T-helper 2 cell (primary cell): ENCODE measurements at places on chromosomes 4 and X.

GRCh38 chrX:26586570-26586969 lies 370.6 kb downstream of the MAGEB5 start:
- DNase-seq = no peak

DNA sequence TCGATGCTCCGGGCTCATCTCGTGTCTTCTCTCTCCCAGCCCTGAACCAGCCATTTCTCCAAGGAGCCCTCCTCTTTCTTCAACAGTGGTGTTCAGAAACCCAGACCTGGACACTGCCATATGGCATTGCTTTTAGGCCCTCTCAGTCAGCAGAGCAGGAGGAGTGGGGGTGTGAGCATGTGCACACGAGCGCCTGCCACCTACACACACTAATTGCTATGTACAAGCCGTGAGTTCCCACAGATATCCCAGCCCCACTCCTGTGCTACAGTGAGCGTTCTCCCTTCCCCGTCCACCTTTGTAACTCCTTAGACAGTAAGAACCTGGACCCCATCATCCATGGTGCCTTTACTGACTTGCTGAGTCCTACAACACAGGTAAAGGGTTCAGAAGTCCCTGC lies 53.8 kb downstream of the TNIP2 start:
- no peak for DNase-seq

DNA sequence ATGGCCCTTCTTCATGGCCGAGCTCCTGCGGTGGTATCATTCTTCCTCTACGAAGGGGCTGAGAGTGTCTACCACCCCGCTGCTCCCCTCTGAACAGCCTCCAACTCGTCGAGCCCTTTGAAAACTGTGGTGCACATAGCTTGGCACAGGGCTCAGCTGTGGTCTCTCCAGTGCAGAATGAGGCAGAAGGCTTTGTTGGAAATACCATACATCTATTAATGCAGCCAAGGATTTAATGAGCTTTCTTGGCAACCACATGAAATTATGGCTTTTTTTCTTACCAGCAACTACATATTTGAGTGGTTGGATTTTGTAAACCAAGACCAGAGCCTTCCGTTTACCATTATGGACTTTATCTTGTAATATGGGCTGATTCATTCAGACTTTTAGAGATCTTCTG lies 61.7 kb upstream of the CBR4 start:
- DNase-seq = no peak

DNA sequence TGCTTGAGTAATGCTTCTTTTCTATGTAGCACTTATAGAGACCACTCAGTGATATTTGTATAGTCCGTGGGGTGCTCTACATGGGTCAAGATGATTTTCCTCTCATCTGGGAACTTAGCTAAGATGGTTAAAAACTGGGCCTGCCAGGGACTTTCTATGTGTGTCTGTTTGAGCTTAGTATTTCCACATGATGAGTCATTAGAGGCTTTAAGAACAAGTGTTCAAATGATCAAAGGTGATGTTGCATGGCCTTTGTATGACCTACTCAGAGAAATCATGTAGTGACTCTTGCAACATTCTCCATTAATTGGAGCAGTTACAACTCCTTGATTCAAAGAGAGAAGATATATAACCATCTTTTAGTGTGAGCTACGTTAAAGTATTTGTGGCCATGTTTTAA lies 1480.5 kb upstream of the IGFBP7 start:
- DNase-seq = no peak

DNA sequence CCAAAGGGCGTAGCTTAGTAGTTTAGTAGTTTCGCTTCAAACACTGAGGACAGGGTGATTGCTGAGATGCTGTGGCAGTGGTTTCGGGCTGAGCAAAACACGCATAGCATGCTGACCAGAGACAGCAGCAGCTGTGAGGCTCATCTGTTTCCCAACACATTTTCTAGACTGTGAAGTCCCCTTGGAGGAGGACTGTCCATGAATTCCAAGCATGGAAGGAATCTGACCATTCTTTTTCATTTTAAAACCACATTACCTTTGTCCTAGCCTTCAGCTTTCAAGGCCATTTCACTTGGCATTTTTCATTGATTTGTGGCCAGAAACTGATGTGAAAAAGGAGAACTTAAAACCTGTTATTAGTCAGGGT lies 240.9 kb downstream of the PALLD start:
- no peak for DNase-seq

DNA sequence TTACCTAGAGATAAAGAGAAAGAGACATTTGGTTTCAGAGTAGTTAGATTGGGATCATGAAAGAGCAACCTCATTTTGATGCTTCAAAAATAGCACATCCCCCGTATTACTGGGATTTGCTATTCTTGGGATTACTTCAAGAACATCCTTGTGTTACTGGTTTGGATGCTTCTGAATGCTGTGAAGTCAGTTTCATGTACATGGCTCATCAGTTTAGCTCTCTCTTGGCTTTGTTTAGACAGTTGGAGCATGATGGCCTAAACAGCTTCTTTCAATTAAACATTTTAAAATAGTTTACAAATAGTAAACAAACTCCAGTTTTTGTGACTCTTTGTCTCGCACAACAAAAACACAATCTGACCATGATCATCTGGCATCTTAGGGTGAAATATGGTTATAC lies 23.9 kb downstream of the HTT start:
- no peak for DNase-seq

DNA sequence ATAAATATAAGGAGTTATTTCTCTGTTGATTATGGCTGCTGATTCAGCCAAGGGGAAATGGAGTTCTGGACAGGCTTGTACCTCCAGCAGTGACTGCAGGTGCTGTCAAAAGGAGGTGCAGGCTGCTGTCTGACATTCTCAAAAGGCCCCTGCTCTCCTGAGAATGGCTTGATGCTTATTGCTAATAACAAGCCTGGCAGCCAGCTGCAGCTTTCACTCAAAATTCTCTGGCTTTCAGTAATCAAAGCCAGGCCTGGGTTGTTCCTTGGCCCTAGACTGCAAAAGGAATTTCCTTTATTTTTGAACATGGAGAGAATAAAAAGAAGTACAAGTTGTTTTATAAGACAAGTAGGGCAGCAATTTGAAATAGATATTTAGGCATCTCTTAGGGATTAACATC lies 575.9 kb downstream of the MID1IP1 start:
- no peak for DNase-seq

- DNase-seq = no peak
Observed at GRCh38 chr4:2284161-2284933, 22.4 kb upstream of the MXD4 start.

- no peak for DNase-seq
Observed at GRCh38 chrX:149837639-149838038, 43.3 kb upstream of the MAGEA8 start.

- DNase-seq = no peak
Observed at GRCh38 chr4:101035487-101035886, 311.8 kb downstream of the PPP3CA start.

DNA sequence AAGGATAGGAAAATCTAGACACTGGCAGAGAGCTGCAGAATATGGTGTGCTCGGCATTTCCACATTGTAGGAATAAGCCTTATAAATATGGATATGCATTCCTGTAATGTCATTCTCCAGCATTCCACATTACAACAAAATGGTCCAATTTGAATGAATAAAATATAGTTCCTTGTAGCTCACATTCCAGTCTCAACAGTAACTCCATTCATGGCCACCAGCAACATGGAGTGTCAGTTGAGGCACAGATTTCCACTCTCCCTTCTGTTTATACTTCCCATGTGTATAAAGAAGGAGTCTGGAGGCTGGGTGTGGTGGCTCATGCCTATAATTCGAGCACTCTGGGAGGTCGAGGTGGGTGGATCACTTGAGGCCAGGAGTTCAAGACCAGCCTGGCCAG lies 84.5 kb downstream of the AASDH start:
- DNase-seq = no peak

- DNase-seq = no peak
Observed at GRCh38 chr4:6196871-6197270, 3.5 kb downstream of the JAKMIP1 start.

DNA sequence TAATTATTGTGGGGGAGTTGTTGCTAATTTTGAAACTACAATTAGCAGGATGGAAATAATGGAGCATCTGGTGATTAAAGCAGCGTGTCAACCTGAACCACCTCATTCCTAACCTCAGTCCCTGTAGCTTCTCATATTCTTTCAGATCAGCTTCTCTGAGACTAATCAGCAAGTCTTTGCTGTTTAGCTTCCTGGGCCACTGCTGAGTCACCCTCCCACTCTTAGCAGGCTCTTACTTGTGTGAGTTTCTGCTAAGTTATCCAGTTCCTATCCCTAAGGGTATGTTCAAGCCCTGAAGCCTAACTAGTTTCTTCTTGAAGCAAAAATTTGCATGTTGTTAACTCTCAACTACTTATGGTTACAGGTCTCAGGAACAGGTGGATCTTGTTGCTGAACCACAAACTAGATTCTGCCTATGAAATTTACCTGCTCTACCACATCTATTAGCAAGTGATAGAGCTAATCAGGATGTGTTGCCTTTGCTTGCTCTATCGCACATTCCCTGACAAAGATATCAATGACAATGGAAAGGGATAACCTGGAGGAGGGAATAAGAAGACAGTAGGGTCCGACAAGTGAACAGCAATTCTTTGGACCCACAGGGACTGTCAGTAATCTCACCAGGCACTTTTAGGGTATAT lies 134.2 kb downstream of the EIF4E start:
- no peak for DNase-seq

- no peak for DNase-seq
Observed at GRCh38 chrX:25175171-25175570, 159.4 kb upstream of the ARX start.

DNA sequence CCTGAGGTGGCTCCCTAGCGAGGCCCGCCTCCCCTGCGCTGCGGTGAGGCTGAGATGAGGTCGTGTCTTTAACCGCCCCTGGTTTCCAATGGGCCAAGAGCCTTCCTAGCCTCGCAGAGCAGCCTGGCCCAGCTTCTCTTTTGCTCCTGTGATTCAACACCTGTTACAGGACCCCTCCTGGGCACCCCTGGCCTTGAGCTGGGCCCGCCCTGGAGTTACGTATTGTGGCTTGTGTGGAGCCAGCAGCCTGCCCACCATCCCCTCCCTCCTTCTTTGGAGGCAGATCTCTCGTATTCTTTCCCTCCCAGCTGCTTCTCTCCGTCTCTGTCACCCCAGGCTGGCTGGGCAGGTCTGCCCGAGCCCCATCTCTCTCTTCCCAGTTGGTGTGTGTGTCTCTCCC lies 19.3 kb upstream of the UBA1 start:
- no peak for DNase-seq

GRCh38 chr4:74152836-74153235 lies 5.1 kb upstream of the MTHFD2L start:
- DNase-seq = no peak

DNA sequence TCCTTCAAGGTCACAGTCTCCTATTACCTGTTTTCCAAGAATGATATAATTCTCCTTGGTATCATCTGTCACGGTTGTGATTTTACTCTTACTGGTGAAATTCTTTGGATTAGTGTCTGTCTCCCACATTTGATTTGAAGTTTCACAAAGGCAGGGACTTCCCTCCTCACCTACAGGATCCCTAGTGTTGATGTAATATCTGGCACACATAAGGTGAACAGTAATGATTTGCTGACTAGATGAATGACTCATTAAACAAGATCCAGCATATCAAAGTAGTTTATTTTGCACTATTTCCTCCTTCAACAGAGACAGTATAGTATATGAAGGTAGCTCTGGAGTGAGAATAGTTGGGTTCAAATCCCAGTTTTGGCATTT lies 135.3 kb upstream of the IL1RAPL2 start:
- no peak for DNase-seq

- no peak for DNase-seq
Observed at GRCh38 chr4:6456450-6456849, 16.0 kb downstream of the PPP2R2C start.

DNA sequence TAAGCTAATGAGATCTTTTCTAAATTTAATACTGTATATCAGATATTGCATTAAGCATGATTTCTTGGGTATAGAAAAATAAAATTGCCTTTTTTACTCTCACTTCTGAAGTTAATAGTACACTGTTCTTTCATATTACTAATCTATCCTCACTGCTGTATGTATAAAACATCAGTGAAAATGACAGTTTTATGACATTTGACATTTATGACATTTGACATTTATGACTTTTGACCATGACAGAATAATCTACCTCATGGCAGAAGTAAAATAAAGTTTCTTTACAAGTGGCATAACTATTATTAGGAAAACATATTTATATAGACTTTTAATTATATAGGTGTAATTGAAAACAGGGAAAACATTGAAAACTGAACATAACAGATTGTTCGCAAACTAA lies 13.3 kb downstream of the GRID2 start:
- DNase-seq = no peak

GRCh38 chrX:19593690-19594089 lies 78.4 kb upstream of the MAP3K15 start:
- peak; percentile 38 for DNase-seq

DNA sequence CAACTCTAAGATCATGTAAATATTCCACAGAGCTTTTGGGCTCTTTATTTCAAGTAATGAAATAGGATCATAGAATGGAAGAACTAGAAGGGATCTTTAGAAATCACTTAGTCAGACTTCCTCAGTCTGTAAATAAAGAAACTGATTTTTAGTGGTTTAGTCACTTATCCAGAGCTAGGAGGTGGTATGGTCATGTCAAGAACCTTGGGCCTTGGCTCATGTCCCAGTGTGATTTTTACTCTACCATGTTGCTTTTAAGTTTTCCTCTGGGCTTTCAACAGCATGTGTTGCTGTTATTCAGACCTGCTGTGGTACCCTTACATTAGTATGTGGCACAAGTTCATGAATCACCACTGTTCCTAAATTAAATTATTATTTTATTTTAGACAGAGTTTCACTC lies 184.9 kb downstream of the FRAS1 start:
- no peak for DNase-seq

- DNase-seq = no peak
Observed at GRCh38 chrX:134010690-134011089, 25.3 kb upstream of the GPC3 start.

DNA sequence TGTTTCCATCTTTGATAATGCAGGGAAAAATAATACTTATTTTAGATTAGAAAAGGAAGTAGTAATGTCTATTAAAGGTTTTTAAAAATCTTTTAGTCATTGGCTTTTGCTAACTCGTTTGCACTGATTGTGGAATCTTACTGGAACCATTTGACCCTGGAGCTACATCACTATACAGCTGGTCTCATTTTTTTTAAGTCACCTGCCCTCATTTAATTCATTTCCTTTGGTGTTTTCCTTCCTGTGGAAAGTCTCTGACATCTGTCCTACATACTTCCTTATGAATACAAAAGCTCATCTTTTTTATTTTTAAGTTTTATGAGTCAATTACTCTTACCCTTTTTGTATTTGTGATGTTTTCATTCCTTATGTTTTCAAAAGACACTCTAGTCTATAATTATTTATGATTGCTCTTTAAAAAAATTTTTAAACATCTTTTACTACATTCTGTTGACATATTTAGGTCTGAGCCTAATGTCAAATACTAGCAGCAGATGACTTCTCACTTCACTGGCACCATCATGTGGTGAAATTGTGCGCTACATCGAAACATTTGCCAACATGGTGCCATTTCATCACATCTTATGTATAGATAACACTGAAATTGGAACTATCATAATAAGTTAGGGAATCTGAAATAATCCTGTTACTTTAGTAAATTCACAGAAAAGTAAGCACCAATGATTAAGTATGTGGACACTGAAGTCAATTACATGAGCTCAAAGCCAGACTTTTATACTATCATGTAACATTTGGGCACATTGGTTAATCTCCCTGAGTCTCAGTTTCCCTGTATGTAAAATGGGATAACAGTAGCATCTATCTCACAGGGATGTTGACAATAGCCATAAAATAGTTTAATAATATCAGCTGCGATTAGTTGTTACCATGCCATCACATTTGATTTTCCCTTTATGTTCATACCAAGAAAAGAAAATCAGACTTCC lies 9.4 kb upstream of the MMAA start:
- peak; percentile 71 for DNase-seq

GRCh38 chr4:79676705-79677104 lies 268.7 kb upstream of the GK2 start:
- DNase-seq = no peak
